ENCODE measurements at places on chromosomes 7 and 10.

DNA sequence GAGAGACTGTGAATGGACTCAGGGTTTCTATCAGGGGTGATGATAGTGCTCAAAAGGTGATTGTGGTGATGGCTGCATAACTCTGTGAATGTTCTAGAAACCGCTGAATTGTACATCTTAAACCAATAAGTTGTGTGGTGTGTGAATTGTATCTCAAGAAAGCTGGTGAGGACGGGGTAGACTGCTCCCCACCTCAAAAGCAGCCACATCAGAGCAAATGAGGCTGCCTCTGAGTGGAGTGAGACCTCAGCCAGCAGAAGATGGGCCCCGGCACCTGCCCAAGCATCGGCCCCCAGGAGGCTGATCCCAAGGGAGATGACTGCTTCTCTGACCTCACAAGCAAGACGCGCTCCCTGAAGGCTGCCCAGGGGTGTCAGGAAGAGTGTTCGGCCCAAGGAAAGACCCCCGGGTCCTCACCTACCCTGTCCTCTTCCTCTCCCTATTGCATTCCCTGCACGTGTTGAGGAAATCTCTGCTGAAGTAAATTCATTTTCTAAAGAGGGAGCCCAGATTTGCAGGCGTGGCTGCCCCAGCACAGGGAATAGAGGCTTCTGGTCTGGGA is 279.3 kb upstream of the SHH start:
- DNase-seq = no peak

DNA sequence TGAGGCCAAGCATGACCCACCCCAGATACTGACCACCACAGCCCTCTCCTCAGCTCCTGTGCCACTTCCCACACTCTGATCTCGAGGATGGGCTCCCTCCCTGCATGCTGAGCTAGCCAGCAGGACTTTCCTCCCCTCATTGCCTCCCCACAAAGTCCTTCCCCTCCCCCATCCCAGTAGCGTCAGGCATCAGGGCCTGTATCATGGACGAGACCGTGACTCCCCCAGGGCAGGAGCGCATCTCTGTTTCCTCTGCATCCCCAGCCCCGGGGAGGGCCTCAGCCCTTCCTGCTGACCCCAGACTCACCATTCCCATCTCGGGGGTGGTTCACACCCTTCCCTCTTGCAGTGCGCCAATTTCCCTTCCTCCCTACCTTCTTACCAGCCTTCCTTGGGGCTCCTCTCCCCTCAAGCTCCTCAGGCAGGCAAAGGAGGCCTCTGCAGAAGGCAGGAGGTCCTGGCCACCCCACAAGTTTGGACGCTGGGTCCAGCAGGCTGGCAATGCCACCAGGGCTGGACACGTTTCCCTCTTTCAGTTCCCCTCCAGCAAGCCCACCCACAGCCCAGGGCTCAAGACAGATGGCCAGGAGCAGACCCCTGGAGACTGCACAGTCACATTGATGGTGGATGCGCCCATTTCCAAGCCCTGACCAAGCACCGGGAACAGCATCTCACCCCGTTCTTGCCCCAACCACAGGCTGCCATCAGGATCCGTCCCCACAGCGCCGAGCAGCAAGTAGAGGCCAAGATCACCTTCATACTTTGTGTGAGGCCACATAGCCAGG is 36.5 kb downstream of the GRID1 start:
- DNase-seq = no peak

DNA sequence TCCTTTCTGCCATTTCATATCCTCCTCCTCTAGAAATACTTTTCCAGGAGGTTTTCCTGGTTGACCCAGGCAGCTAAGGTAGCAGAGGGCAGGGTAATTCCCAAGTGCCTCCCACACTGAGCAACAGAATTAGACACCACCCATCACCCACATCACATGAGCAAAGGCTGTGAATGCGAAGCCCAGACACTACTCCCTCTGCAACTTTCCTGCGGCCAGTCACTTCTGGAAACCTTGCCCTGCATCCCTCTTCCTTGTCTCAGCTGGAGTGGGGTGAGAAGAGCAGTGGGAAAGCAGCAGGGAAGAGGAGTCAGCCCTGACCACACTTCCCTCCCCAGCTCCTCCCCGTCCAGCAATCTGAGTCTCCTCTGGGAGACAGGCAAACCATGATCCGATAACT is 15.2 kb downstream of the TMEM176B start:
- no peak for DNase-seq

DNA sequence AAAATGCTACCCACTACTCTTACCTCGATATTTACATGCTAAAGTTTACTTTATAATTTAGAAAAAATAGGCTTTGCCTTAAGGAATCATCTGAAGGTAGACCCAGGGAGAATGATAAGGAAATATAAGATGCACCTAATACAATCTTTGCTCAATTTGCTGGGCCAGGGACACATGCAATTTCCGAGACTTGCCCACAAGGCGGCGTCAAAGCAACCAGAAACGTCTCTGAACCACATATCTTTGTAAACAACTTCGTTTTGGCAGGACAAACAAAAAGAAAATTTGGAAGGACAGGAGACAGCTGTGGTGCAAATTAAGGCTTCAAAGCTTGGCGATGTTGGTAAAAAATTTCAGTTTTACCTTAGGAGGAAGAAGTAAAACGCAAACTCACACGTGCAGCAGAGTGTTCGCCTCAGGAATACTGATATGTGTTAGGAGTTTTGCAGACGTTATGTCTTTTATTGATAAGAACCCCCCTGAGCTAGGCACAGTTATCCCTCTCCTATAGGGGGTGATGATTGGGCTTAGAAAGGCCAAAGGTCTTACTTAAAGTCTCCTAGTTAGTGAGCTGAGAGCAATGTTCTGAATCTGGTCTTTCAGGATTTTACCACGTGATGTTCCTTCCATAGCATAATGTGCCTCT is 134.3 kb downstream of the PRKCQ start:
- no peak for DNase-seq

DNA sequence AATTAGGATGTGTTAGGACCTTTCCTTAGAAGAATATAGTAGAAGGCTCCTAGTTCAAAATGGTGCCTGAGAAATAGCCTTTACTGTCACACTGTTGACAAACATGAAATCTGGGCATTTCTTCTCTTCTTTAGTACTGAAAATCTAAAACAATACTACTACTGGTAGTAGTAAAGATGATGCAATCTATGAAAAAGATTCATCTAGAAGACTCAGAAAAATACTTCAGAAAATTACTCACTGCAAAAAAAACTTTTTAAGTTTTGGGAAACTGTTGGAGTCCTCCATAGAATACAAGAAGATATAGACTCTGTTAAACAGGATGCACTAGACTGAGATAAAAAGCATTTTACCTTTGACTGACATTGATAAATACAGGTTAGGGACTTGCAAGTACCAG is 67.1 kb downstream of the NRF1 start:
- DNase-seq = no peak

DNA sequence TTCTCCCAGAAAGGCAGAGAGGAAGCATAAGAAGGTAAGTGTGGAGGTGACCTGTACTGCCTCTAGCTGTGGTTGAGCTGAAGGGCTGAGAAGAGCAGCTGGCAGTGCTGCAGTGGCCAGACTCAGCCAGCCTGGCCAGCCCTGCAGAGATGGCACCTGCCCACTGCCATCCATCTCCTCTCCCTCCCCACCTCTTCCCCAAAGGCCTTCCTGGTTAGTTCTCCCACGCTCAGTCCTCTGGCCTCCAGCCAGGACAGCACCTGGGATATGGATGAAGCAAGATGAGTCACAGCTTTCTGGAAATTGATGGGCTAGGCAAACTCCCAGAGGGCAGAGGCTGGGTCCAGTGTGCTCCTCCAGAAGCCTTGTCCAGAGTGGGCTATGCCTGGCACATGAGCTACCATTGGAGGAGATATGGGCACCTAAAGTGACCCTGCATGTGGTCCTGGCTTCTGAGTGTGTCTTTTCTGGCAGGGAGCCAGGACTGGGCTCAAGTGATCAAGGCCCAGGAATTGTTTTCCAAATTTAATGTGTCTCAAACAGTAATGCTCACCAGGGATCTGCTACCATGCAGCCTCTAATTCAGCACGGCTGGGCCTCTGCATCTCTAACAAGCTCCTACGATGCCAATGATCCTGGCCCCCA is 81.0 kb upstream of the CACUL1 start:
- no peak for DNase-seq

DNA sequence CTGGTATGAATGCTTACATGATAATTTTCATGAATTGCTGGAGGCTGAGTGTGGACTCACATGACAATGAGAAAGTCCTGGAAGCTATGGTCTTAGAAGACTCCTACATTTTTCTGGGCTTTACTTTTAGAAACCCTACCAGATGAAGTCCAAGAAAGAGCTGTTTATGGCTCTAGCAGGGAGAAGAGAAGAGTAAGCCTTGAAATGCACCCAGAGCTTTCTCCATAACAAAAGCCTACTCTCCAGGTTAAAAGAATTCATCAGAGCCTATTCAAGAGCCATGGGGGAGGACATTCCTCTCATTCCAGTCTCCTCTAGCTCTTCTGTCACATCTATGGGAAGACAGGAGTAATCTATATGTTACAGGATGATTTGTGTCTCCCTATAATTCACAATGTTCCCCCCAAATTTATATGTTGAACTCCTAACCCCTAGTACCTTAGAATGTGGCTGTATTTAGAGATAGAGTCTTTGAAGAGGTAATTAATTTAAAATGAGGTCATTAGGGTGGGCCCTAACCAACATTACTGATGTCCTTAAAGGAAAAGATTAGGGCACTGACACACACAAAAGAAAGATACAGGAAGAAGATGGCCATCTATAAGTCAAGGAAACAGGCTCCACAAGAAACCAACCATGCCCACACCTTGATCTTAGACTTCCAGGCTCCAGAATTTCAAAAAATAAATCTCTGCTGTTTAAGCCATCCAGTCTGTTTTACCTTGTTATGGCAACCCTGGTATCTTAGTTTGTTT is 193.8 kb upstream of the PTER start:
- DNase-seq = no peak

DNA sequence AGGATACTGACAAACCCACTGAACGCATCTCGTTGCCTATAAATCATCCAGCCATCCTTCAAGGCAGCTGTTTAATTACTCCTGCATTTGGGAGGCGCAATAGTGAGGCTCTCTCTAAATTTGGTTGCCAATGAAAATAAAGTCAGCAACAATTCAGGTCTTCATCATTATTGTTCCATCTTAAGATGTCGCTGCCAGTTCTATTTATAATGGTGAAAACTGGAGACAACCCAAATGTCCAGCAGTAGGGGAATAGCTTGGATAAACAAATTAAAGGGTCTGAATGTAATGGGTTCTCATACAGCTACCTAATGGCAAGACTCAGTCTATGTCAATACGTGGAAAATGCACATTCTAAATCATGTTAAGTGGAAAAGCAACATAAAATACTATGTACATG is 120.1 kb upstream of the PLXNA4 start:
- DNase-seq = no peak

GRCh38 chr7:113799896-113800295 is 118.9 kb downstream of the PPP1R3A start:
- DNase-seq = no peak

DNA sequence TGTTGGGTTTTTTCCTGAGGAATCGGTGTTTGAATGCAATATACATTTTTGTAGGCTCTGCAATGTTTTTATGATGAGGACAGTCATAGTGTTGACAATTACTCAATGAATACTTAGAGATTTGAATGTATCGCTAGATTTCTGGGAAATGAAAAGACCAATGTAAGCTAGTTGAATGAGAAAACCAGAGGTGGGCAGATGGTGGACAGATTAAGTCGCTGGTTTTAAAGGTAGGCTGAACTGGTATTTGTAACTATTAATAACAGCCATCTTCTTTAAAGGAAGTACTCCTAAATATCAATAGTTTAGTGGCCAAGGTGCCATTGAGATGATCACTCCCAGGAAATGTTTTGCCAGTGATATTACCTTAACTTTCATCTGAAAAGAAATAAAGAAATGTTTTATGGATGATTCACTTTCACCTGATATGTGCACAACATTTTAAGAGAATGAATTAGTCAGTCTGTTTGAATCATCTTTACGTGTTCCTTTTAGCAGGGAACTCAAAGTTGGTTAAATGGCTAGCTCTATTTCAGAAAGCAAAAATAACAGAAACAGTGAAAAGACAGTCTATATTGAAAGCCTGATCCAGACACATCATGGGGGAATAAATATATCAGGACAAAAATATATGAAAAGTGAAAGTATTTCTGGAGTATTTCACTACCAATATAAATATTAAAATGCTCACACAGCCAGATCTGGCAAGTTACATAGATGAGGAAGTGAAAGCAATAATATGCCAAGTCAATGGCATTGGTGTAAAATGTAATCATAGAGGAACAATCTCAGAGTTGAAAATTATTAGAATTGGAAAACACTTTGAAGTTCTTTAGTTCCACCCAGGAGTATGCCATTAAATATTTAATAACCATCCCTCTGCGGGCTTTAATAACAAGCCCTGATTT is 20.7 kb downstream of the MET start:
- DNase-seq = no peak

DNA sequence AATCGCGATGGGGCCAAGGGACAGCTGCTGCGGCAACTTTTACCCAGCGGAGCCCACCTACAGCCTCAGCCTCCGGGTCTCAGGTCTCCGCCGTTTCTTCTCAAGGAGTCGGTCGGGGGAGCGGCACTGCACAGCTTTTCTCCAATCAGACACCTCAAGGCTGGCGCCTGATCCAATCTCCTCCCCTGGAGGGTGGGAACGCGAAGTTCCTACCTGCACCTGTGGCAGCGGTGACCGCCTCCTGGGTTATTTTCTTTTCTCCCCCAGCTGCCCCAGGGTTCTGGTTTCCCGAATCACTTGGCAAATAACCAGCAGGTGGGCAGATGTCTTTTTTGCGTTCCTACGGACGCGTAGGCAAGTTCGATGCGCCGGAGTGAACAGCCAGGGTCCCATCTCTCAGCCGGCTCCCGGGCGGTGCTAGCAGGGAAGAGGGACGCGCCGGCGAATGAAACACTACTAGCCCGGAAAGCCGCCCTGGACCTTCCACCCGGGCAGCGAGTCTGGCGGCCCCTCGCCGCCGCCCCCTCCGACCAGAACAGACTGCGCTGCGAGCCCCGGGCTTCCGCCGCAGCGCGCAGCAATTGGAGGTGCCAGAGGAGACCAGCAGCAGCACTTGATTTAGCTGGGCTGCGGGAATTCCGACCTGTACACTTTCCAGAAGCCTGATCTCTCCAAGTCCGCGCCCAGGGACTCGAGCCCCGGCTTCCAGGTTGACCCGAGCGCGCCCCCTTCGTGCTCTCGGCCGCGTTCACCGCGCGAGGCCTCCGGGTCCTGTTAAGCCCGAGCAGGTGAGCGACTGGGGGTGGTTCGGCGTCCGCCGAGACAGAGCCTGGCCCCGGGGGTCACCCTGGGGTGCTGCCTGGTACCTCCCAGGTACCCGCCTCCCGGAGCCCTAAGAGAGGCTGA is at the start of gene PRR15:
Gene PRR15 (plus strand): TSS at position 246 of the 906 bp plus-strand sequence. CDS start 2,495 bp downstream, outside the sequence.
- no peak for DNase-seq

GRCh38 chr7:9796241-9796640 is 1177.4 kb upstream of the PHF14 start:
- DNase-seq = no peak

DNA sequence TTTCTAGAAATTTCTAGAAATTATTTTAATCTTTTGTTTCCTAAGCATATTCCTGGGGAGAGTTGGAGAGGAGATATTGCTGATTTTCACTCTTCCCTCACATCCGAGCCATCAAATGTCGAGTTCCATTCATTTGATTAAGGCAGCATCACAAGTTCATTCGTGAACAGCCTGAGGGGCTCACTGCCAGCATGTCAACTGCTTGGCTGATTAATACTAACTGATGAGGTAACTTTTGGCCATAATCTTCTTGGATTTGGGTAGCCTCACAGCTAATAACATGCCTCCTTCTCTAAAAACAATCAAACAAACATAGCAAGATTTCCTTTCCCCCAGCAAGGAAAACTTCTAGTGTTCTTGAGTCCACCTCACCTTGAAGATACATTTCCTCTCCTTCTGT is 87.1 kb upstream of the AFAP1L2 start:
- DNase-seq = no peak

- no peak for DNase-seq
Observed at GRCh38 chr10:122276611-122277208, 5.6 kb downstream of the BTBD16 start.

Measured in NCI-H187 treated with DMSO at 0.1 percent for 48 hours (cell line).